ENCODE measurements at places on chromosomes 11 and 22. TPM values are rescaled to one million over a fixed set of nuclear protein-coding genes. Genes with fewer than 3 reads are reported as not detected.

GRCh38 chr22:19942157-19943081 is 801 bp upstream of the TXNRD2 start:
- DNase-seq: no peak

DNA sequence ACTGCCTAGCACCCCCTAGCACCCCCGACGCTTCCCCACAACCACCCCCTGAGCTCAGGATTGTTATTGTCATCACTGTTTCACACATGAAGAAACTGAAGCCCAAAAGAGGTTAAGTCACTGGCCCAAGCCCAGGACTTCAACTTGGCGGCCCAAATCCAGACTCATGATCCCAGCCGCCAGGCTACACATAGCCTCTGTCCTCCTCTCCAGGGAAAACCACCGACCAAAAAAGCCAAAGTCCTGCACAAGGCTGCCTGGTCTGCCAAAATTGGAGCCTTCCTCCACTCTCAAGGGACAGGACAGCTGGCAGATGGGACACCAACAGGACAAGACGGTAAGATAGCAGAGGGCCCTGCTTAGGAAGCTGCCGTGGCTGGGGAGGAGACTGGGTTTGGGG is 10.8 kb downstream of the L3MBTL2 start:
- no peak for DNase-seq

GRCh38 chr11:35529971-35530495 is 4.6 kb upstream of the PAMR1 start:
- no peak for DNase-seq

DNA sequence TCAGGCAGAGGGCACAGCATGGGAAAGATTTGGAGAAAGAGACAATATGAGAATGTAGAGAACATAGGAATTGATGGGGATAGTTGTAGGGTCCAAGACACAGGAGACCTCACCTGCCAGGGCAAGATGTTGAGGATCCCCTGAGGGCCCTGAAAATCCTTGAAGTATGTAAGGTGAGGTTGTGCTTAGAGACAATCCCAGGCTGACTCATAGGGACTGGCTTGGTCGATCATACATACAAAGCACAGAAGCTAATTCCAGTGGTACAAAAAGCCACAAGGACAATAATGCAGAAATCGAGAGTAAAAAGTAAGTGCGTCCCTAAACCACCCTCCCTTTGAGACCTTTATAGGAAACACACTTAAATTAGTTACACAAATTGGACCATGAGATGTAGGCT is 468.2 kb downstream of the MIAT start:
- no peak for DNase-seq

DNA sequence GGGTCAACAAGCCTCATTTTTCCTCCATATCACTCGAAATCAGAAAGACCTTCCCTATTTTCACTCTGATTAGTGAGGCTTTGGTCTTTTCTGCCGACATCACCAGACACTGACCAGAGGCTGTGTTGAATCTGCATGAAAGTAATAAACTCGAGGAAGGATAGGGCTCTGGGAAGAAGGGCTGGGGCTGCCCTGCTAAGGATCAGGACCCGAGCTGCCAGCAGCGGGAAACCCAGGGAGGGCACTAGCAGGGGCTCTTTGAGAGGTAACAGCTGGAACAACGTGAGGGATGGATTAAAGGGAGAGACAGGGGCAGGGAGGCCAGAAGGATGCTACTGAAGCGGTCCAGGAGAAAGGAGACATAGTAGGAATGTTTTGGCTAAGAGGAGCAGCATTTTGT is 377.5 kb upstream of the NARS2 start:
- DNase-seq: no peak

DNA sequence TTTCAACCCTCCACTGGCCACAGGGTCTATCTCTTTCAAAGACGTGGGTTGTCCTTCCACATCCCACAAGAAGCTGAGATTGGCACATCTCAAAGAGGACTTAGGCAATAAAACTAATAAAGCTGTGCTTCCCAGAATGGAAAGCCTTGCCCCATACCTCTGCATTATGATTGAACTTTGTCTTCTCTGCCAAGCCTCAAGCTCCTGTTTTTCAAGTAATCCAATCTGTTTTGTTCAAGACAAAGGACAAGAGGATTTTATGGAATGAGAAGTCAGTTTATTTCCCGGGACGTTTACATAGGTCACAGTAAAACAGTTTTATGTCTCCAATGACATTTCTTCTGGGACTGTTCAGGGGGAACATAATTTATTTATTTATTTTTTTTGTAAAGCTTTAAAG is 108.4 kb downstream of the GALNT18 start:
- no peak for DNase-seq

DNA sequence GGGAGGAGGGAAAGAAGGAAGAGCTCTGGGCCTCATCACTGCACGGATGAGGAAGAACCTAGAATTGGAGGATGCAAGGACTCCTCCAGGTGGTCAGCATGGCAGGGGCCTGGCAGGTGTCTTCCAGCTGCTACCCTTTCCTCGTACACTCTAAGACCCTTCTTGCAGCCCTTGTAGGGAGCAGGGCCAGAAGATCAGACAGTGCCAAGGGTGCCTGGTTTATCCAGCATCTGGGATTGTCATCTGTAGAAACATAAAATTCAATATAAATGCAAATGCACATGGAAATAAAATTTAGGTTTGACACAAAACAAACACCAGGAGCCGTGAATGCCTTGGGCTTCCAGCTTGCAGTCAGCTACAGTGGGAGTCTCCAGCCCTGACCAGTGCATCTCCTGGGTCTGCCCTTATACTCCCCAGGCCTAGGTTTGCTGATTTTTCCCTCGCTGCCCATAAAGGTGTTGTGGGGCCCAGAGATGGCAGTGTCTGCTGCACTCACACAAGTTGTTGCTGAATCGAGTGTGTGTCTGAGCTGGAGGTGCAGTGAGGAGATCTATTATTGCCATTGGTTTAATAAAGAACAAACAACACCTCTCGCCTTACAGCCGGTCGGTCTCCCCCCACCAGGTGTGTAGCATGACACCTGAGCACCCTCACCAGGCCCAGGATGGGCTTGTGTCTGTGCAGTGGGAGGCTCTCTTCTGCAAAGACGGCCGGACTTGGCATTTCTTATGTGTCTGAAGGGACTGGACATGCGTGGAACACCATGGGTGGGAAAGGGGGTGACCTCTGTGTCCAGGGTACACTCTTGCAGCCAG is 87.1 kb downstream of the BCR start:
- no peak for DNase-seq

- peak; percentile 90 for DNase-seq
These were observed 9.4 kb upstream of the FBLN1 start for GRCh38 chr22:45493286-45493771.

GRCh38 chr22:47389201-47389600 is 626.8 kb downstream of the TBC1D22A start:
- no peak for DNase-seq

GRCh38 chr11:66715346-66716085 is 13.5 kb downstream of the SPTBN2 start:
- DNase-seq: no peak

DNA sequence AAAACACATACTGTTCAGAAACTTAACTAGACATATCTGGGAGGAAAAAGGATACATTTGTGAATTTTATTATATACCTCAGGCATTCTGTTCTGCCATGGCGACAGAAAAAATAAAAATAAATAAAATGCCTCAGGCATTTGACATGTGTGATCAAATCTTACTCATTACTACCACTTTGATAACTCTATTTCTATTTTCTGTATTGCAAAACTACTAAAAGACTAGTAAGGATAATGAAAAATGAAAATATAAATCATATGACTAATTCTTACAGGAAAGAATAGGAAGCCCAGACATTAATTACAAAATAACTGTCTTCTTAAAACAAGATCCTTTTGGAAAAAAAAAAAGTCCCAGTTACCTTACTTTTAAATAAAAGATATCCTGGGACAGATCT is 5.3 kb downstream of the PICALM start:
- DNase-seq: no peak

GRCh38 chr11:97751952-97752351 is 1268.8 kb upstream of the CNTN5 start:
- no peak for DNase-seq

The SCN3B gene
- 0.70 TPM for total RNA-seq

The TUBA8 gene
- total RNA-seq: 67.1 TPM

The LRRC10B gene
- total RNA-seq: 1.1 TPM

The TTLL1 gene
- total RNA-seq: 5.2 TPM
